ENCODE measurements at places on chromosomes 1 and 21.

- no peak for DNase-seq
Measured at GRCh38 chr1:169137357-169137756, 30.9 kb downstream of the ATP1B1 start.

DNA sequence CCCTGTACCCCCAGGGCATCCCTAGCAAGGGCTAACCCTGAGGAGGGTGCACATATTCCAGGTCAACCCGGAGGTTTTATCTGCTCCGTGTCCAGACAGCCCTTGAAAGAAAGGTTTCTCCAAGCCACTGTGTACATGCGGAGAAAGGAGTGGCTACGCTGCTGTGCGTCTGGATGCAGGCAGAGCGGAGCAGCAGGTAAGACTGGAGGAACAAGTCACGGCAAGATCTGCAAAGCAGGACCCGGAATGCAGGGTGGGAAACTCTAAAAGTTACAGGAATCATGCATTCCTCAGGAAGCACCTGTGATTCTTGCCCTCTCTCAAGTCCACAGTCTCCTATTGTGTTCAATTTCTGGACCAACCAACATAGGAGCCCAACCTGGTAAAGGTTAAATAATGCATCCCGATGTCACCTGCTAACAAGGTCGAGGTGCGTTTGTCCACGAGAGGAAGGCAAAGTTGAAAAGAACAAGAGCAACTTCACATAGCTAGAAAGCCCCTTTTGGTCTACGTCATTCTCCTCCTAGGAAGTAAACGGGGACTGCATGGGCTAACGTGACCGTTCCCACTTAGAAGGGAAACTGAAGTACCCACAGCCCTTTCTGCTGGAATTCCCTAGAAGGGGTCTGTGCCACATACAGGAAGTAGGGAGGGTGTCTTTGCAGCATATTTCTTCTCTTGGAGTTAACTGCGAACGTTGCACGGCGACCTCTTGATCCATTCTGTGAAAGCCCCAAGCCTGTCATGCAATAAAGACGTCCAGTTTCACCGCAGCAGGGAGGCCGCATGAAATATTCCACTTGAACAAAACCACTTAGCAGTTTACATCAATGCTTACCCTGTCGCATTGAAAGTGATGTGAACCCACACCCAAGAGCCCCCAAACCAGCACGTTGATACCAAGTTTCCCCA lies 5.8 kb downstream of the TIAM1 start:
- DNase-seq = no peak

DNA sequence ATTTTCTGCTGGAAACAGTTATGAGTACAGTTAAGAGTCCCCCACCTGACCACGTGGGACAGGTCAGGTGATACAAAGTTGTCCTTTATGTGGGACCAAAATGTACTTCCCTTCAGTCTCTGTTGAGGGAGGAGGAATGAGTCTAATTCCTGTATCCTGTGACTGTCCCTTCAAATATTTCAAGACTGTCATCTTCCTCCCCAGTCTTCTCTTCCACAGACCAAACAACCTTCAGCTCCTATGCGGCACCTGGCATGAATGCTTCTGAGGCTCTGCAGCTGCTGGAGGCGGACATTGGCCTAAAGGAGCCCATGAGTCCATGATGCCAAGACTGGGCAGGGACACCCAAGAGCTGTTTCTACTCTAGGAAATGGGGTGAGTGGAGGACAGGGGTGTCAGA lies 72.1 kb upstream of the SIM2 start:
- no peak for DNase-seq

DNA sequence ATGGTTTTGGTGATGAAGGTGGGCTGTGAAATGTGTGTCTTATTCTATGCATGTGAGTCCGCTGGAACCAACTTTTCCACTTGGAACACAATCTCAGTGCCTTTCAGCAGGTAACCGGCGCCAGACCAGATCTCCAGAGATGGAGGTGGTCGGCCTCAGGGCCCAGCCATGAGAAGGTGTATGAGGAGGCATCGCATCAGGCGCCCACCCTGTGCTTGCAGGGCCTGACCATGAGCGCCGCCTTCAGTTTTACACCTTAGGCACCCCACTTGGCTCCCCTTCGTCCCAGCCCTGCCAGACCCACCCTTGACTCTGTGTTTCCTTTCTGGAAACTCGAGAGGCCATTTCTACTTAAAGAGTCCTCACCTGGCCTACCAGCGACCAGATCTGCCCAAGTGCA lies 48.6 kb upstream of the ATF3 start:
- no peak for DNase-seq
